DMS79 (cell line): ENCODE measurements at places on chromosomes 4 and X.

GRCh38 chrX:24423960-24424359 lies 41.1 kb upstream of the PDK3 start:
- DNase-seq, result no peak

DNA sequence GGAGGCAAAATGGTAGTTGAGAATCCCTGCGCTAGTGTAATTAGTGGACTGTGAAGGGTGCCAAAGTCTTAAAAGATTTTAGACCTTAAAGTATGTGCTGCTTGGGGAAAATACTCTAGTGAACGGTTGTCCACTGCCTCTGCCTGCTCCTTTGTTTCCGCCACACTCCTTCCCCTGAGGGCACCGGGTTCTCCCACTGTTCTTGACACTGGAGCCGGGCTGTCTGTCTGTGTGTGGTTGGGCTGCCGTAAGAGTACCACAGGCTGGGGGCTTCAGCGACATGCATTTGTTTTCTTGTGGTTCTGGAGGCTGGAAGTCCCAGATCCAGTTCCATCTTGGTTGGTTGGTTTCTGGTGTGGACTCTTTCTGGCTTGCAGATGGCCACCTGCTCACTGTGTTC lies 76.2 kb downstream of the CLDN34 start:
- no peak for DNase-seq

GRCh38 chr4:187995322-187996207 lies at the start of gene ZFP42:
TSS of gene ZFP42 (plus strand) at chr4:187995771. CDS start at chr4:188002808, 7,037 bp downstream.
- no peak for DNase-seq

- no peak for DNase-seq
Measured at GRCh38 chr4:154743683-154744340, at the start of gene LRAT. TSS of gene LRAT (plus strand) at chr4:154744000. CDS start at chr4:154744327, 327 bp downstream.

GRCh38 chr4:8540586-8540985 lies 39.6 kb upstream of the GPR78 start:
- no peak for DNase-seq

DNA sequence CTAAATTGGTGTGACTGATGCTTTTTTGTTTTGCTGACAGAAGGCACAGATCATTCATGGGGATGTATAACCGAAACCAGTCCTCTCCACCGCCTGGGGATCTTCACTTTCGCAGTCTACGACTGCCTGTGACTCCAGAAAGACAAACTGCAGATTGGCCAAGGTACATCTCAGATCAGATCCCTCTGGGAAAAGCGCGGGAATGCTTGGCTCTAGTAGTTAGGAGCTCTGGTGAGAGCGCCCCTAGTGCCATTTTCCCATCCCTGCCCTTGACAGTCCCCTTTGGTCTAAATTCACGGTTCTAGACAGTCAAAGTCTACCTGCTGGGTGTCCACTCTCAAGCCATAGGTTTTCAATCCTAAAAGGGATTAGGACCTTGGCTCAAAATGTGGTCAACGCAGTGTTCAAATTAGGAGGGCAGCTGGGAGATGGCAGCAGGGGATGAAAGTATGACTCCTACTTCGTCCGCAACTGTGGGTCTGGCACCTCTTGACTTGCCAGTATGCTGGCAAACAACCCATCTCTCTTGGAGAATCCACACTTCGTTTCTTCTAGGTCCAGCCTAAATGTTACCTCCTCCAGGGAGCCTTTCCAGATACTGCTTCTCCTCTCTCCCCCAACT lies 6.9 kb upstream of the HAND2 start:
- DNase-seq, result no peak

DNA sequence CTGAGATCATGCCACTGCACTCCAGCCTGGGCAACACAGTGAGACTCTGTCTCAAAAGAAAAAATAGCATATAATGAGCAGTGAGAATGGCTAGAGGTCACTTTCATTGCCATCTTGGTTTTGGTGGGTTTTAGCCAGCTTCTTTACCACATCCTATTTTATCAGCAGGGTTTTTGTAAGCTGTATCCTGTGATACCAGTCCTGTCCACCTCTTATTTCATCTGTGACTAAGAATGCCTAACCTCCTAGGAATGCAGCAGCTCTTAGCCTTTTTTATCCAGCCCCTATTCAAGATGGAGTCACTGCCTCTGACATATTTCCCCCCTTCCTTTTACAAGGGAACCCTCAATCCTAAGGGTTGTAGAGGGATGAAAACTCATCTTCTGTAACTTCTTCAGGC lies 26.1 kb upstream of the IGFBP7 start:
- no peak for DNase-seq
